ENCODE measurements at places on chromosomes 3 and 15. TPM values are rescaled to one million over a fixed set of nuclear protein-coding genes. Genes with fewer than 3 reads are reported as not detected.
A peak's percentile ranks its signal among the peaks of the same experiment; 100 is the strongest.

Gene PAQR9
- 0.06 TPM for total RNA-seq

Gene ZNF502
- total RNA-seq, result 0.41 TPM

- DNase-seq, result no peak
Observed at GRCh38 chr15:63050731-63051155, 8.2 kb downstream of the TPM1 start.

DNA sequence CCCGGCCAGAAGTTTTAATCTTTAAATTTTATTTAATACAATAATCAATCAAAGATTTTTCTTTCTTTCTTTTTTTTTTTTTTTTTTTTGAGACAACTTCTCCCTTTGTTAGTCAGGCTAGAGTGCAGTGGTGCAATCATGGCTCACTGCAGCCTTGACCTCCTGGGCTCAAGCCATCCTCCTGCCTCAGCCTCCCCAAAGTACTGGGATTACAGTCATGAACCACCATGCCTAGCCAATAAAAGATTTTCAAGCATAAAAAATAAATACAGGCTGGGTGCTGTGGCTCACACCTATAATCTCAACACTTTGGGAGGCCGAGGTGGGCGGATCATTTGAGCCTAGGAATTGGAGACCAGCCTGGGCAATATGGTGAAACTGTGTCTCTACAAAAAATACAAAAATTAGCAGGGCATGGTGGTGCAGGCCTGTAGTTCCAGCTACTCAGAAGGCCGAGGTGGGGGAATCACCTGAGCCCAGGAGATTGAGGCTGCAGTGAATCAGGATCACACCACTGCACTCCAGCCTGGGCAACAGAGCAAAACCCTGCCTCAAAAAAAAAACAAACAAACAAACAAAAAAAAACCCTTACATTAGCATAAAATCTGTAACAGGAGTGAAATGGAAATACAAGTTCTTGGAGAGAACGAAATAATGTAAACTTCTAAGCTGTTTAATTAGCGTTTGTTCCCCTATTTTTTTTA lies 29.1 kb upstream of the SRP14 start:
- DNase-seq, result no peak

Gene ARNT2
- total RNA-seq, result not detected

- no peak for DNase-seq
Observed at GRCh38 chr3:141608438-141608837, 121.6 kb downstream of the RASA2 start.

Gene EXD1
- total RNA-seq, result 0.03 TPM

GRCh38 chr3:185928496-185928895 lies 9.3 kb downstream of the TRA2B start:
- DNase-seq, result peak; percentile 8

Gene ADGRG7
- total RNA-seq, result not detected

DNA sequence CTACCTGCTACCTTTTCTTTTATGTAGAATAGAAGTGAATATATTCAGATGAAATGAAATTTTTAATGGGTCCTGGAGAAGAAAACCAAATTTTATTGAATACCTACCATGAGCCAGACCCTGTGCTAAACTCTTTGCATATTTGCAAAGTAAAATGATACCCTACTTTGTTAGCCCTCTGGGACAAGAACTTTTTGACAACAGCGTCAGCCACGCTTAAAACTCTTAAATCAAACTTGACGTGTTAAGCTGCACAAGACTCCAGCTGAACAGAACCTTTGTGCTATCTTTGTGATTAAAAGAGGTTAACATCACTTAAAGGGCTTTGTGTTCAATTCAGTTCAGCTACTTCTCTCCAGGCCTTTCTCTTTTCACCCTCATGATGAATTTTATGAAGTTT lies 316.5 kb downstream of the MEX3B start:
- DNase-seq, result no peak

DNA sequence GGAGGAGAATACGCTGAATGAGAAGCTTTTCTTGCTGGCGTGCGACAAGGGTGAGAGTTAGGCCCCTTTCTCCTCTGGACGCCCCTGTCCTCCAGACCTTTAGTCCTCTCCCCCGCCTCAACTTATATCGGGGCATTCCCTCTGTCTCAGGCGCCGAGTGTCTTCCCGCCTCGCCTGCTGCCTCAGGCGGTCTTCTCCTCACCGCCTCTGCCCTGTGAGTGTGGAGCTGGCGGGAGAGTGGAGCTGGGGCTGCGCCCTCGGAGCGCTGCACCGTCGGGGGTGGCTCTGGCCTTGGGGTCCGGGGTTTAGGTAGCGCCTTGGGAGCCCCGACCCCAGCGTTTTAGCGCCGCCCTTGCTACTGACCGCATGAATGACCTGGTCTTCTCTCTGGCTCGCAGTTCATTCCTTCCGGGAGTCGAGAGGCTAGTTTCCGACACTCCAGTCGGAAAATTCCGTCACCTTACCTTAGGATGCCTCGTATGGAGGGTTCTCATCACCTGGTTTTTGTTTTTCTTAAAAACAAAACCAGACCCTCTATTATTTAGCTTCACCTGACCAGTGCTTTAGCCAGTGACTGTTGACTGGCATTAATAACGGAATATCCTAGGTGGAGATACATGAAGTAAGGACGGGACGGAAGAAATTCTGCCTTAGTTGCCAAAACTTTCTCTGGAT lies 985 bp downstream of the TRPC1 start:
- DNase-seq, result peak; percentile 73

Gene USP3
- 28.5 TPM for total RNA-seq

- DNase-seq, result peak; percentile 20
Observed at GRCh38 chr15:87874896-87875711, 381.4 kb downstream of the NTRK3 start.

DNA sequence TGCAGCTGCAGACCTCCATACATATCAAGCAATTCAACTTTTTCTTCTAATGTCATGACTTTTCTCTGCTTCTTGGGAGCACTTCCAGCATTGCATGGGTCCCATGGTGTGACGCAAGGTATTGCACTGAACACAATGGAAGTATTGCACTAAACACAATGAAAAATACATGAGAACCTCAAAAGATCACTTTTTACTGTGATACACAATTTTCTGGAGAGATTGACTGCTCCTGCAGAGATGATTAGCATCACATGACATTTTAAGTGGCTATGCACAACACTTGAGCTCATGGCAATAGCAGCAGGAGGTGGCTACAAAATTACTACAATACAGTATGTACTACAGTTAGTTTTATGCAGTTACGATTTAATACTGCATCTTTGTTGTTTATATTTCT lies 113.5 kb upstream of the BHLHE40 start:
- no peak for DNase-seq

Gene WNT7A
- total RNA-seq, result not detected

DNA sequence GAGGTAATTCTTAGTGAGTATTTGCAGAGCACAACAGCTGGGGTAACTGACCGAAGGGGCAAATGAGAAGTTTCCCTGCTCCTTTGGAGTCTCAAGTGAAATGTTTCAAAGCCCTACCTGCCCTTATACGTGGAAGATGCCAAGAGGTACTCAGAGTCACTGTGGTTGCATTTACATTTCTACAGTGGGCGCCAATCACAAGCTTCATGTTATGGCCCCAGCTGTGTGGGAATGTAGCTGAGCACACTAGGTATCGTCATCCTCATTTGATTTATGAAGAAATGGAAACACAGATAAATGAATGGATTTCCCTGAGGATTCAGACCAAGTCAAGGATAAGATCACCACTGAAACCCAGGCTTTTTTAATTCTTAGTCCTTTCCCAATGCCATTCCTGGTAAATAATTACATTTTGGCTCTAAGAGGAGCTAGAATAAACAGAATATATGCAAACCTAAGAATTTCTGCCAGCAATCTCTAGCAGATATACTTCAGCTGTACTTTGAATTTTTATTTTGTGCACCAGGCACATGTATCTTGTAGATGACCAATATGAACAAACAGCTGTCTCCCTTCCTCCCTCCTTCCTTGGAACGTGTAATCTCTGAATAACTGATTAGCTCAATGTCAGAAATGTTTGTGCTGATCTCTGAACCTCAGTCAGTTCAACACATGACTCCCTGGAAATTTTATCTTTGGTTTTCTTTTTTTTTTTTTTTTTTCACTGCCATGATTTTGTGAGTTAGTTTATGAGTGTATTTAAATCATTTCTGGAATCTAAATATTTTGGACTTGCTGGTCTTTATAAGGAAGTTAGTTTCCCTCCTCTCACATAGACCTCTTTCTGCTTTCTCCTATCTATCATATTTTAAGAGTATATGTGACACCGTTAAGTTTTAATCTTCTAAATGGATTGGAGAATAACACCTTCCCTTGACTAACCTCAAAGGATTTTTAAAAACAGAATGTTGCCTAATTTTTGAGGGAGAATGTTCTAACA lies 69.2 kb downstream of the MAP2K5 start:
- DNase-seq, result no peak

DNA sequence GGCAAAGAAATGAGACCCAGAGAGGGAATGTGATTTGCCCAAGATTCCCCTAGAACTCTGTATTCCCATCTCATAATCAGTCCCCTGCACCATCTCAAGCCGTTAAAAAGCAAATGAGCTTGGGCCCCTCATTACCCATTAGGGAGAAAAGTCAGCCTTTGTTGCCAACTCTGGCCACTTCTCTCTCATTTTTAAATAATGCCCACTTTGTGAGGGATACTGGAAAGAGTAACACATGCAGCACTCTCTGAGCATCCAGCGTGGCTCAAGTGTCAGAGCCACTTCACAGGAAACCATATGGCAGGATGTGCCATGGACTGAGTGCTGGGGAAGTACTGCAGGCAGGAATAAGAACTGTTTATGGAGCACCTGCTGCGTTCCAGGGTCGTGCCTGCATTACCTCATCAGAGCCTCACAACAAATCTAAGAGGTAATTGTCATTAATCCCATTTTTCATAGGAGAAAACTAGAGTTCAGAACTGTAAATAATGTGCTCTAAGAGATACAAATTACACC lies 49.8 kb upstream of the SLC6A1 start:
- DNase-seq, result no peak

DNA sequence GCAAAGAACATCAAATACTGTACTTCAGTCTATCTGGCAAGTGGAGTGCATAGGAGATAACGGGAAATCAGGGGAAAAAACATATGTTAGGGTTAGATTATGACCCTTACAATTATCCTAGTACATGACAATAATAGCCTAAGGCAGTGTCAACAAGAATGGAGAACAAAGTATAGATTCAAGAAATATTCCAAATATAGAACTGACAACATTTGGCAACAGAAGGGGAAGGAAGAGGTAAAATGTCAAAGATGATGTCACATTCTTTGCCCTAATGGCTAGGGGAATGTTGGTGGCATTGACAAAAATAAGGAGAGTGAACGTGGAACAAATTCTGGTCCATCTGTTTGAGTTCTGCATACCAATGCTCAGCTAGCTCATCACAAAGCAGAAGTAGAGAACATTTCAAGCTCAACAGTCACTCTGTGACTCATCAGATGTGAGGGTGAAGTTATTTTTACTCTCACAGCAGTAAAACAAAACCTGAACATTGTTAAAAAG lies 15.5 kb upstream of the ATP8B4 start:
- DNase-seq, result no peak

Gene LRTM1
- total RNA-seq, result not detected

Gene CD276
- 108 TPM for total RNA-seq

GRCh38 chr3:40208251-40208650 lies 101.3 kb upstream of the EIF1B start:
- DNase-seq, result no peak

GRCh38 chr15:70038730-70039392 lies 58.9 kb downstream of the TLE3 start:
- no peak for DNase-seq

DNA sequence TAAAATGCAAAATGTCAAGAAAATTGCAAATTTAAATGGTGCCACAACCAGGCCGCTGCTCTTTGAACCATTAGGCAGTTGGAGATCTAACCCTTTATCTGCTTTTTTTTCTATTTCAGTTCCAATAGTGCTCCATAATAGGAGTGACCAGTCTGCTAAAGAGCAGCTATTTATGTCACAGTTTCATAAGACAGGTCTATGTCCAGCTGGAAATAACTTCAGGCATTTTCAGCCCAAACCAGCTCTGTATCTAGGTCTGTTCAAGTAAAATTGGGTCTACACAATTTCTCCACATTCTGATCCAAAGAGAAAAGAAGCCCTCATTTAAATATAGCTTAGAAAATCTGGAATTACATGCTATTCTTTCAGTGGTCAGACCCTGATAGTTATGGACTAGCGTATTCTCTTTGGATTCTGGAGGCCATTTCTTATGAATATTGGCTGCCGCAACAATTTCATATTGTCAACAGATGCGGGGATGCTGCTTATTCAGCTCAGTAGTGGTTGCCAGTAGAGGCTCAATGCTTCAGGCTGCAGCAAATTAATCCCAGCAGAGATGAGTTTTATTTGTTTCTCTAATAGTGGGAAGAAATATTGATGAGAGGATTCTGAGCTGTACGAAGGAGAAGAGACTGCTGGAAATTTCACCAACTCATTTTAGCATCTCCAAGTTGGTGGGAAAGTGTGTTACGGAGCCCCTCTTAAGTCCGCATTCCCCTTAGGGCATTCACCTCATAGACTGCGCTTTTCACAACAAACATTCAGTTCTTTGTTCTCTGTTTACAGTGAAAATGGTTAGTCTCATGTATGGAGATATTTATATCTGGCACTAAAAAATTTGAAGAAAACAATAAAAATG lies 887.0 kb downstream of the ROBO1 start:
- peak; percentile 82 for DNase-seq

DNA sequence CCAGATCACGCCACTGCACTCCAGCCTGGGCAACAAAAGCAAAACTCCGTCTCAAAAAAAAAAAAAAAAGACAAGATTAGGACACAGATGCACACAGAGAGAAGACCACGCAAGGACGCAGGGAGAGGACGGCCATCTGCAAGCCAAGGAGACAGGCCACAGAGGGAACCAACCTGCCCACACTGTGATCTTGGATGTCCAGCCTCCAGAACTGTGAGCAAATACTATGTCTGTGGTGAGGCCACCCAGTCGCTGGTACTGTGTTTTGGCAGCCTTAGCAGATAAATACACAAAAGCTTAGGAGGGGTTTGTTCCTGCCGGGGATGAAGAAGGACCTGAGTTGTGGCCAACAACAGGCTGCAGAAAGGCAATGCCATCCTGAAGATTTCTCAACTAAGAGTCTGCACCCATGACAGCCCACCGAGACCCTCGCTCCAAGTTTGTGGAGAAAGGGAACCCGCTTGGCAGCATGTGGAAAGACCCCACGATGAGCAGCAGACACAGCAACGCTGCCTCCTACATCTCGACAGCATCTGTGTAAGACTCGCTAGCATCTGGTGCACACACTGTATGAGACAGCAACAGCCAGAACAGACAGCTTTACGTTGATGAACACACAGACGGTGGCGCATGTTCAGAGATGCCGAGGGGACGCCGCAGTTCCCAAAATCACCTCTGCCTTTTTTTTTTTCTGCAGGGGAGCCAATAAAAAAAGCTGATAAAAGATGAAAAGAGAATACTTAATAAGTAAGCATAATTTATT lies 13.7 kb downstream of the CYFIP1 start:
- DNase-seq, result no peak

- DNase-seq, result no peak
Observed at GRCh38 chr15:85673326-85673725, 121.4 kb downstream of the KLHL25 start.

Gene NANOGP8
- 1.7 TPM for total RNA-seq

Data from G401 (cell line).